ENCODE measurements at places on chromosomes 13 and 19.

- DNase-seq, result no peak
Measured at GRCh38 chr13:43267916-43268315, 244.5 kb downstream of the DNAJC15 start.

DNA sequence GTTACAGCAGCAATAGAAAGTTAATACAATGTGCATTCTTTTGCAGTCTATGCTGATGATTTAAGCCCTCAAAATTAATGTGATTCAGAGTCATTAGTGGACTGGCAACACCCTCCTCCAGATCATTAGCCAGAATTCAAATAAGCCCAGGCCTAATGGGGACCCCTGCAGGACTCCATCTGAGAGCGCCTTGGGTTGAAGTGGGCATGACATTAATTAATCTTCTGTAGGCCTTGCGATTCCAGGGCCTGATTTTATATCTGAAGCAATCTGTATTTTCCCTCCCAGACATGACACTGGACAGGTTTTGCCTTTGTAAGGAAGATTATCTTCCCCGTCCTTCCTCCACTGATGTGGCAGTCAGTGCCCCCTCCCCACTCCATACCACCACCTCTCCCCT is 442.9 kb downstream of the FOXO1 start:
- DNase-seq, result no peak

GRCh38 chr19:8321986-8322637 is 816 bp downstream of the RPS28 start:
- DNase-seq, result no peak

- DNase-seq, result no peak
Measured at GRCh38 chr13:51152701-51153100, 41.6 kb upstream of the C13orf42 start.

- DNase-seq, result no peak
Measured at GRCh38 chr19:16851031-16851712, 22.0 kb downstream of the SIN3B start.

- no peak for DNase-seq
Measured at GRCh38 chr13:48504606-48505005, 28.3 kb downstream of the RCBTB2 start.

DNA sequence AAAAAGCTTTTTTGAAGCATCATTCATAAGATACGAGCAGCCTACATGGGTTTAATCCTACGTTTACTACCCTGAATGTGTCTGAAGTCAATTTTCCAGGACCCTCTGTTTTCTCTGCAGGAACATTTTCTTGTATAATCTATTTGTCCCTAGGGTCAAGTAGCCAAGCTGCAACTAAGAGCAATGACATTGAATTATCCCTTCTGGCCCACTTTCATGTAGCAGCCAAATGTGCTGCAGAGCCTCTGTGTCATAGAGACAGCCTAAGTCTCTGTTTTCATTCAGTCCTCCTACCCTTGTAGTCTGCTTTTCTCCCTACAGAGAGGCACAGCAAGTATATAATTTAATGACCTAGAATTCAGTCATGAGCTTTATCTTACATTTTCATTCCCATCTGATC is 82.1 kb downstream of the ZAR1L start:
- no peak for DNase-seq

GRCh38 chr13:104593693-104594092 is 1527.5 kb upstream of the SLC10A2 start:
- no peak for DNase-seq

- DNase-seq, result no peak
Measured at GRCh38 chr19:56321989-56322440, 7.4 kb upstream of the ZSCAN5A start.

GRCh38 chr19:41753936-41754529 is 1.3 kb upstream of the CEACAM6 start:
- DNase-seq, result peak; percentile 71

GRCh38 chr19:55097864-55098715 is 19.3 kb downstream of the PPP1R12C start:
- no peak for DNase-seq

DNA sequence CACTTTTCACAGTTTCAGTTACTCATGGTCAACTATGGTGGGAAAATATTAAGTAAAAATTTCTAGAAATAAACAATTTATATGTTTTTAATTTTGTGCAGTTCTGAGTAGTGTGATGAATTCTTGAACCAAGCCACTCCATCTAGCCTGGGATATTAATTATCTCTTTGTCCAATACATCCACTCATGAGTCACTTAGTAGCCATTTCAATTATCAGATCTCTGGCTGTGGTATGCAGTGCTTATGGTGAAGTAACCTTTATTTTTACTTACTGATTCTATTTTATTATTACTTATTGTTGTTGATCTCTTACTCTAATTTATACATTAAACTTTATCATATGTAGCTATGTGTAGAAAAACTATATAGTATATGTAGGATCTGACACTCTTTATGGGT is 128.9 kb upstream of the KLHL1 start:
- no peak for DNase-seq
